Naive thymus-derived CD8-positive, alpha-beta T cell (primary cell): ENCODE measurements at places on chromosomes 4 and X. TPM values are rescaled to one million over a fixed set of nuclear protein-coding genes. Genes with fewer than 3 reads are reported as not detected.

GRCh38 chr4:185902654-185903053 is 90.7 kb upstream of the SORBS2 start:
- DNase-seq = no peak
- no peaks in the 10 kb centered on the region for H3K4me1 ChIP-seq
- H3K27ac ChIP-seq = no peak overlapping the region
- no peaks in the 10 kb centered on the region for H3K27me3 ChIP-seq
- no peaks in the 10 kb centered on the region for H3K36me3 ChIP-seq

- H3K4me3 ChIP-seq = no peak overlapping the region
- no peaks in the 10 kb centered on the region for H3K4me1 ChIP-seq
- H3K36me3 ChIP-seq = no peaks in the 10 kb centered on the region
- H3K27me3 ChIP-seq = peaks cover 2% of the 10 kb centered on the region
- no peak for DNase-seq
Measured at GRCh38 chr4:10738826-10739489, 54.4 kb upstream of the CLNK start.

Gene FAM9B
- not detected for polyA plus RNA-seq

Gene NCAPG
- polyA plus RNA-seq = not detected

Gene TTC29
- not detected for polyA plus RNA-seq
